ENCODE measurements at places on chromosomes 6 and 20. TPM values are rescaled to one million over a fixed set of nuclear protein-coding genes. Genes with fewer than 3 reads are reported as not detected.
A peak's percentile ranks its signal among the peaks of the same experiment; 100 is the strongest.

The RIMS1 gene
- not detected for polyA plus RNA-seq

The HLA-A gene
- 1,581 TPM for polyA plus RNA-seq

The STX11 gene
- 4.7 TPM for polyA plus RNA-seq

The EBF4 gene
- polyA plus RNA-seq = 2.9 TPM

DNA sequence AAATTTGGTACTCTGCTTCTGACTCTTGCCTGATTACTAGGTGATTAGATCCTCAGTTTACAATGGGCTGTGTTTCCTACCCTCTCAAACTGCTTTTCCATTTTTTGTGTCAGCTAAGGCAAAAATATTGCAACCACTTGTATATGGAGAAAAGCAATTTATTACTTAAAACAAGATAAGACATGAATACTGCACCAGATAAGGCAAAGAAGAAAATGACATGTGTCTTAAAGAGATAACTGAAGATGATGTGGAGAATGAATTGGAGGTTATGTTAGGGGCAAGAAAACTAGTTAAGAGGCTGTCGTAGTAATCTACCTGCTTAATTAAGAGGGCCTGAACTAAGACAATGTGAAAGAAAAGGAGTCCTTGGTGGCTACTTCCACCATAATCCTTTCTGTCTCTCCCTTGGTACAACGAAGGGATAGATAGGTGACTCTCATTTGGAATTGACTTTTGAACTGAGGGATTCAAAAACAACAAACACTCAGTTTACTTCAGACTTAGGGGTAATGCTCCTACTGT, 16.3 kb upstream of the REV3L start:
- no peak for DNase-seq

GRCh38 chr6:148611213-148611612, 135.6 kb upstream of the UST start:
- peak; percentile 81 for DNase-seq

The NKAPL gene
- polyA plus RNA-seq = 7.2 TPM

DNA sequence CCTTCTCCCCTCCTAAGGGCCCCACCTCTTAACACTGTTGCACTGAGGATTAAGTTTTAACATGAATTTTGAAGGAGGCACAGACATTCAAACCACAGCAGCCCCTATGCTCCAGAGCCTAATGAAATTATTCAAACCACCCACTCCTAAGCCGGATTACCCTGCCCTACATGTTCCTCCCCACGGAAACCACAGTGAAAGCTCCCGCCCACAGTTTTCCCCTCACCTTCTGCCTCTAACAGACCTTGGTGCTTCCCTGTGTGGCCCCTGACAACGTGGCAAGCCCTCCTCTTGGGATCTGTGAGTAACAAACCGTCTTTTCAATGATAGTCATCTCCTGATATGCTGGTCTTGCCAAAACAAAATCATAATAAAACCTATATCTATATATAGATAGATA, 74.8 kb downstream of the RIN2 start:
- no peak for DNase-seq

DNA sequence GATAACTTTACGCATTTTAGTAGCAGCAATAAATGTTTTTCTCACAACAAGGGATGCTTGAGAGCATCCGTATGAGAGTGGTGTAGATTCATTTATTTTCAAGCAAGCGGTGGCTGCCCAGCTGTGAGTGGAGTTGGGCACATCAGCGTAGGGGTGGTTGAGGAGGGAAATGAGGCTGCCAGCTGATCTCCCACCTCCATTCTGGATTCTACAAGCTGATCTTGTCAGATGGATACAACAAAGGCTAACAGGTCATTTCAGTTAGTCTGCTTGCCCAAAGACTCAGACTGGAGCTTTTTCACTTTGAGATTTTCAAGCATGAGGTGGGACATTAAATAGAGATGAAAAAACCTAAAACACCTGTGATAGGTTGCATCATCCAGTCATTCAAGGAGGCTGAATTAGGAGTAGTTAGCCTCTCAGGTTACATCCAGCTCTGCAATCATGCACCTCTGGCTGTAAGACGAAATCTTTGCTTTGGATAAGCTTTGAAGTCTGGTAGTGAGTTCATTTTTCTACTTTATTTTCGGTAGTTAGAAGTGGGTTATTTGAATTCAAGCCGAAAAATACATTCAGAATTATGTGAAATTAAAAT, 1.9 kb upstream of the BACH2 start:
- no peak for DNase-seq

The APOBEC2 gene
- 72.3 TPM for polyA plus RNA-seq

GRCh38 chr6:113654396-113654795, 202.7 kb upstream of the MARCKS start:
- DNase-seq = peak; percentile 27

The NKX2-2 gene
- not detected for polyA plus RNA-seq

- no peak for DNase-seq
These were observed 32.4 kb downstream of the MDGA1 start for GRCh38 chr6:37665304-37665703.

The FERMT1 gene
- polyA plus RNA-seq = 0.06 TPM

DNA sequence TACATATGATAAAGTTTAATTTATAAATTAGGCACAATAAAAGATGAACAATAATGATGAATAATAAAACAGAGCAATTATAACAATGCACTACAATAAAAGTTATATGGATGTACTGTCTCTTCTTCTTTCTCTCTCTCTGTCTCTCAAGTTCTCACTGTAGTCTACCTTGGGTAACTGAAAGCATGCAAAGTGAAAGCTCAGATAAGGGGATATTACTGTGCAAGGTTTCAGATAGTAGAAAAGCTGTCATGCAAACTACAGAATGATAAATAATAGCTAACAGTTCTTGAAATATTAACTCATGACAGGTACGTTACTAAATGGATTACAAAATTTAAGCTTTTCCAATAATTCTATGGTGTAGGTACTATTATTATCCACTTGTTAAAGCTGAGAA, 311.9 kb upstream of the PRDM1 start:
- no peak for DNase-seq

GRCh38 chr20:45937765-45938164, 3.3 kb downstream of the PCIF1 start:
- no peak for DNase-seq
